Nucleus accumbens (tissue), 56 donors: ENCODE measurements at places on chromosomes 7 and 10.

- DNase-seq: no peak
Measured at GRCh38 chr7:150811-151221, 41.6 kb upstream of the FAM20C start.

GRCh38 chr10:32141018-32141807 is 85.0 kb upstream of the KIF5B start:
- DNase-seq: no peak

DNA sequence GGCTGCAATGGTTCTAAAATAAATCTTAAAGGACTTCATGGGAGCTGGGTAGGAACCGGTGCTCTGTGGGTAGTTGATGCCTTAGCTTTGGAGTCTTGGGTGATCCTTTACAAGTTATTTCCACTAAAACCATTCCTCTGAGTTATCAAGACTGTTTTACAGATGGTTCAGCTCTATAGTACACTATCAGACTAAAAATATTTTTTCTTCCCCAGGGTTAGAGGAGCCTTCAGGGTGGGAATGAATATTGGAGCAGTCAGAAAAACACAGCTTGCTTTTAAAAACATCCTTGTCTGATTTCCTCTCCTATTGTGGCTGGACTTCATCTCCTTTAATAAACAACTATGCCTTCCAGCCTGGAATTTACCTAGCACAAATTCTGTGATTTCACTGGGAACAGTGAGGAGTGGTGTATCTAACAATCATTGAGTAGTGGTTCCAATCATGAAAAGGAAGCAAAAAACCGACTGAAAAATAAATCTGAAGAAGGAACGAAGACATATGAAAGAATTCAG is 102.6 kb upstream of the AFAP1L2 start:
- no peak for DNase-seq

- DNase-seq: no peak
Measured at GRCh38 chr7:9036080-9036479, 602.7 kb downstream of the NXPH1 start.

DNA sequence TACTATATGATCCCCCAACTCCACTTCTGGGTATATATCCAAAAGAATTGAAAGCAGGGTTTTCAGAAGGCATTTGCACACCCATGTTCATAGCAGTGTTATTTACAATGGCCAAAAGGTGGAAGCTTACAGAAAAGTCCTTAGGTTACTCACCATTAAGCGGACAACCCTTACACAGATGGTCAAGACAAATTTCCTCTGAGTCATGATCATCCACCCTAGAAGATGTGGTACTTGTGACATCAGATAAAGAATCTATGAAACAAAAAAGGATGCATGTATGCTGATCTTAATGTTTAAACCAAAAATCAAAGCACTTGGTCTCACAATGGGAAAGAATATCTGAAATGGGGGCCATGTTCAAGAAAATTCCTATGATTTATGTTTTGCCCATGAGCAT is 31.1 kb downstream of the ZC3HAV1 start:
- no peak for DNase-seq

- no peak for DNase-seq
Measured at GRCh38 chr7:13725591-13725990, 263.9 kb downstream of the ETV1 start.

GRCh38 chr7:117916309-117916708 is 43.1 kb upstream of the CTTNBP2 start:
- DNase-seq: no peak

DNA sequence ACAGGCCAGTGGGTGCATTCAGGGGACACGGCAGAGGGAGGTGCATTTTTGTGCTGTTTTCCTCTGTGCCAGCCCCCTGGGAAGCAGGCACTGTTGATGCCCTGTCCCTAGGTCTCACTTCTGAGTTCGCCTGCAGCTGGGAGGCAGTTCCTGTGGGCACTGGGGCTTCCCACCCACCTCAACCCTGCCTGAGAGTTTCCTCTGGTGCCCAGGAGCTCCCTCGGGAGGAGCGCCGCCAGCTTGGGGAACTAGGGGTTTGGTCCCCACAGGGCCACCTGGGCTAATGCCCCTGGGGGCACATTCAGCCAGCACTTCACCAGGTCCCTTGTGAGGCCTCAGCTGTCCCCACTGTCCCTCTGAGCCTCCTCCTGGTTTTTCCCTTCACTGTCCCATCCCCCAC is 178.2 kb upstream of the RHEB start:
- DNase-seq: no peak

DNA sequence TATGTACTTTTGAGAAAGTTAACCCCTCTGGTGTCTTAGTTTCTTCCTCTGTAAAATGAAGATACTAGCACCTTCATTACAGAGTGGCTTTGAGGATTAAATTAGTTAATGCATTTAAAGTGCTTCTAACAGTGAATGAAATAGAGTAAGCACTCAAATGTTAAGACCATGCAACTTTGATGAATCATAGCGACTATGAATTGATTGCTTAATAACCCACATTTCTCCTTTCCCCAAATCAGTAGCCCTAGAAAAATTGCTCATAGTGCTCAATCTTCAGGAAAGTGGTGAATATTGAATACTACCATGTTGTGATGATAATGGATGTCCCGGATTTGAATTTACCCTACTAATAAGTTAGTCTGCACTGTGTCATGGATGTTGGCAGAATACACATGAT is 48.1 kb downstream of the CD36 start:
- DNase-seq: no peak

DNA sequence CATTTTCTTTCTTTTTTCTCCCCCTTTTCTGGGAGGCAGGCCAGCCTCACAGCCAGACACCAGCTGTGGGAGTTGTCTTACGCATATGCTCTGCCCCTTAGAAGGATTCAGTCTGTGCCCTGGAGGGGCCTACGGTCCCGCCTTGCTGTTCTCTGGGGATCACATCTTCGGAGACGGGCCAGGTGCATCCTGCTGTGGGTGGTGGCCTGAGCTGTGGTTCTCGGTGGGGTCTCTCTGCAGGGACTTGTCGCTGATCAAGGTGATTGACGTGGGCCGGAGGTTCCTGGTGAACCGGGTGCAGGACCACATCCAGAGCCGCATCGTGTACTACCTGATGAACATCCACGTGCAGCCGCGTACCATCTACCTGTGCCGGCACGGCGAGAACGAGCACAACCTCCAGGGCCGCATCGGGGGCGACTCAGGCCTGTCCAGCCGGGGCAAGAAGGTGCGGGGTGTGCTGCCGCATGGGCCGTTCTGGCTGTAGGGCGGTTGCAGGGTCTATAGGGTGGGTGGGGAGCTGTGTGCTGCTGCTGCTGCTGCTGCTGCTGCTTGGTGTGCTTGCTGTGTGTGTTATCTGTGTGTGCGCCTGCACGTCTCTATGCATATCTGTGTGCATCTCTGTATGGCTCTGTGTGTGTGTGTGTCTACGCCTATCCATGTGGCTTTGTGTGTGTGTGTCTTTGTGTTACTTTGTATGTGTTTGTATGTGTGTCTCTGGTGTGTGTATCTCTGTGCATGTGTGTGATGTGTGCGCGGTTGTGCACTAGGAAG is 17.9 kb downstream of the PFKFB3 start:
- no peak for DNase-seq

DNA sequence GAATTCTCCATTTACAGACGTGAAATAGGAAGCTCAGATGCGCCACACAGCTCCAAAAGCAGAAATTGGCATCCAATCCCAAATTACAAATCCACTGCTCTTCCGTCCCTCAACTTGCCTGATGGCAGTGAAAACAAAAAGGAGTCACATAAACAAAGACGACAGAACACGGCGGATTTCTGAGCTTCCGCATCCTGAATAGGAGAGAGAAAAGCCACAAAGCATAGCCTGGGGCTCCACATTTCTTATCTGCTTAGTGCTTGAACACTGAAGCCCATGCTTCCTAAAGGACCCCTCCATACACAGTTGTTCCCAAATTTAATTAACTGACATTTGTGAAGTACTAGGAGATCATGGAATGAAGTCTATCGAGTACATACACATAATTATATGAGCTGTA is 32.6 kb downstream of the BEND7 start:
- DNase-seq: no peak

DNA sequence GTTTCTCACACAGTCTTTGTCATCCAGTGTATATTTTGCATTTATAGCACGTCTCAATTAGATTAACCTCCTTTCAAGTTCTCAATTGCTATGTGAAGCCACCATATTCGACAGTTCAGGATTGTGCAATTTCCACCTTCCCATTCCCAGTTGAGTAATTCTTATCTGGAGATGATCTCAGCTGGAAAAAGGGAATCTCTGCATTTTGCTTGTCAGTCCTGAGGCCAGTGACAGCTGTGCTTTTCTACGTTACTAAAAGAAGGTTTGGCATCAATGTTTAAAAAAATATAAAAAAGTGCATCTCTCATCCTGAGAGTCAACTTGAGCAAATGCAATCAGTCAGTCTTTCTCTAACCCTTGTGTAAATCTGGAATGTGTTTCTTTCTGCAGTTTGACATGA is 247.7 kb downstream of the PRKG1 start:
- no peak for DNase-seq

DNA sequence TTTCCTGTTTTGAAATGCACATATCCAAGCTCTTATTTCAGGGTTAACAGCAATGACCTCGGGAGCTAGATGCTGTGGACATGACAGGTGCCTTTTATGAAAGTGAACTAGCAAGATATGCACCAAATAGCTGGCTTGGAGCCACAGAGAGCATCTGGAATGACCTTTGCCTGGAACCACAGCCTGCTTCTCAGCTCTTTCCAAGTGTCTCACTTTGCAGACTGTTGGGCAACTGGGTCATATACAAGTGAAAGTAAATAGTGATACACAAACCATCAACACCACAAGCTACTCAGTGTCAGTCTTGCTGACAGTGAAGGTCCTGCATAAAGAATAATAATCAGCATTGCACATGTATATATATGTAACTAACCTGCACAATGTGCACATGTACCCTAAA is 183.5 kb downstream of the RNF133 start:
- DNase-seq: no peak

DNA sequence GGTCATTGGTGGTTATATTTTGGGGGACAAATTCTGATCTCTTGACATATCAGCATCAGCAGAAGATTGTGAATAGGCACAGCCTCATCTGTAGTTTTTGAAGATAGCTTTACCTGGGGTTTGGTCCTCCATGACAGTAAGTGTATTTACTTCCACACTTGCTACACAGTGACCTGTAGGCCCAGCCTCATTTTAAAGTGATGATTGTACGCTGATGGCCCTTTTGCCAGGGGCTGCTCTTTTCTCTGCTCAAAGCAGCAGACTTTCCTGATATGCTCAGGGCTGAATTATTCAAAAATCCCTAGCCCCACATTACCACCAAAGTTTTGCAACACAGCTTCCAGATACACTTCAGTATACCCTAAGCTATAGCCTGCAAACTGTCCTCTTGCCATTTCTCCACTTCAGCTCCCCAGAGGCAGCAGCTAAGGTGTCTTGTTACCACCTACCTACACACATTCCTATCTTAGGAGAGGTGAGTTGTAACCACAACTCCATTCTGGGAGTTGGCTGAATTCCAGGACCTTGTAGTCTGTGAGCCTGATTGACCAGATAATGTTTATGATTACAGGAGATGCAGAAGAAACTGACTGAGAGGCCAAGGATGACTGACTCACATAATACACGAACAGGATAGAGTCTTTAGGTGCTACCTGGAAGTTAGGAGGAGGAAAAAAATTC is 6.0 kb downstream of the ASB4 start:
- DNase-seq: no peak

- DNase-seq: no peak
Measured at GRCh38 chr7:156014201-156014600, 201.9 kb upstream of the SHH start.

DNA sequence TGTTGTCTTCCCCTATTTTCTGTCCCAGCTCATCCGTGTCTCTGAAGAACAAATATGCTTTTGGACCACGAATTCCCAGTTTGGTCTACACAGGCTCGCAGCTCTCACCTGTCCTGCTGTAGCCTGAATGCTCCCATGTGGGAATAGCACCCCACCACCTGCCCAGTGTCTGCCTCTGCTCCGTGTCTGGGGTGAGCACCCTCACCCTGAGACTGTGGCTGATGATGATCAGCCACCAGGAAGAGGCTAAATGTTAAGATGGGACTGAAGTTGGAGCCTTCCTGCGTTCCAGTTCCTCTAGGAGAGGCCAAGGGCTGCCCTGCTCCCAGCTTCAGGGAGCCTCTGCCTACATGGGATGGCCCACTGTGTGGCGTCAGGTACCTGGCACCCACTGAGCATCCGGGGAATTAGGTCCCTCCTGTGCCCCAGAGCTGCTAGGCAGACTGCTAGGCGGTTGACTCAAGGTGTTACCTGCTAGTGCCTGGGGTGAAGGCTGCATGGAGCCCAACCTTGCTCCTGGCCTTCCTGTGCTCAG is 3.7 kb downstream of the PGAM2 start:
- no peak for DNase-seq

DNA sequence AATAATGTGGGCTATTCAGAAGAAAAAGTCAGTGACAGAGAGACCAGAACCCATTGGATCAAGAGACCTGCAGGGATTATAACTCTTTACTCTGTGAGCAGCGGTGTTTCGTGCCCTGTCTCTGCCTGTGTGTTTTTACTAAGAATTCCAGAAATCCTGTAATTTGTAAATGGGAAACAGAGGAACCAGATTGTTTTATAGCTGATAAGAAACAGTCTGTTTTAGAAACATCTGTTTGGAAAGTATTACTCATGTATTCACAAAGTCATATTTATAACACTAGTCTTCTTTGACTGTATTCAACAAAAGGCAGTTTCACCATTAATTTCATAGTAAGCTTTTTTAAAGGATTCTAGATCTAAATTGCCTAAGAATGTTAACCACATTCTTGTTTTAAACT is 30.0 kb upstream of the VDAC2 start:
- no peak for DNase-seq

GRCh38 chr7:114466917-114467316 is 52.3 kb downstream of the FOXP2 start:
- DNase-seq: no peak
